ENCODE measurements at places on chromosomes 13 and 19.

DNA sequence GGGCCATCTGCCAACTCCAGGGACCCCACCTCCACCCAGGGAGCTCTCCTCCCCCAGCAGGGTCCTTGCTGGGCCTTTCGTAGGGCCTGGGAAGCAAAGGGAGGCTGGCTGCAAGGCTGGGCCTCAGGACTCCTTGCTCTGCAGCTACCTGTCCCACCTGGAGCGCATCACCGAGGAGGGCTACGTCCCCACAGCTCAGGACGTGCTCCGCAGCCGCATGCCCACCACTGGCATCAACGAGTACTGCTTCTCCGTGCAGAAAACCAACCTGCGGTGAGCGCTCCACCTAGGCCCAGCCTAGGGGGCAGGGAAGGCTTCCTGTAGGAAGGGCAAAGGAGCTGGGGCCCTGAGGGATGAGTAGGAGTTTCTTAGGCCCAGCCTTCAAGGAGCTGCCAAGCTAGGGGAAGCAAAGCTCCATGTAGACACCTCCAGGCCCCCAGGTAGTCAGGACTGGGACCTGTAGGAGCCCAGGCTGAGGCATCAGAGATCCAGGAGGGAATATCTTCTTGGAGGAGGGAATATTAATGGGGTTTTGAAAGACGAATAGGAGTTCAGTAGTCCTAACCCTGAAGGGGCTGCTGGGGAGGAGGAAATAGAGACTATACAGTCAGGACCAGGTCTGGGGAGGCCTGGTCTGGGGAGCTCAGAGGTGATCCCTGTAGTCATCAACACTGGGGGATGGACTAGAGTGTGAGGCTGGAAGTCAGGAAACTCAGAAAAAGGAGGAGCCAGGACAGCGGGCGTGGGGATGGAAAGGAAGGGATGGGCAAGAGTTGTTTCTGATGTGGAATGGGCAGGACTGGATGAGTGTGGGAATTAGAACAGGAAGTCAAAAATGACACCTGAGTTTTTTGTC, 16.0 kb downstream of the GNA15 start:
- DNase-seq = no peak

DNA sequence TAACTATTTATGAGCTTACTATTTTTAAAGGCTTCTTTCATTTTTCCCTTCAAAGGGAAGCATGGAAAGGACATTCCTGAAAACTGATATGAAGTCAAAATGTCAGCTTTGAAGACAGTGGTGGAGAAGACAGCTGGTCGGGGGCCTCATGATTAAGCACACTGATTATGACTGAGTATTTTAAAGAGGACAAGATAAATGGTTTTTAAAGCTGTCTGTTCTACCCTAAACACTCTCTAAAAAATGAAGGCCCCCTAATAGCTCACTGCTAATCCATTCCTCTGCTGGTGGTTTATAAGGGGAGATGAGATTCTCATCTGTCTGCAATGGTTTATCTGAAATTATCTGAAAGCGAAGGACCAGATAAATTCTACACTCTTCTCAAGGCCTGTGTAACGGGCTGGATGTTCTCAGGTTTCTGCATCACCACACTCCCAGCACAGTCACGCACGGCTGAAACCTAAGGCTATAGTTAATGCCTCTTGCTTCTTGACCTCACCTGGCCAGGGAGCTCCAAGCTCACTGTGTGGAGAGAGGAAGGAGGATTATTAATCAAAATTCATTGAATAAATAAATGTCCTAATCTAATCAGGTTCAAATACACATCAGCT, 86.9 kb upstream of the DOCK9 start:
- peak; percentile 12 for DNase-seq

DNA sequence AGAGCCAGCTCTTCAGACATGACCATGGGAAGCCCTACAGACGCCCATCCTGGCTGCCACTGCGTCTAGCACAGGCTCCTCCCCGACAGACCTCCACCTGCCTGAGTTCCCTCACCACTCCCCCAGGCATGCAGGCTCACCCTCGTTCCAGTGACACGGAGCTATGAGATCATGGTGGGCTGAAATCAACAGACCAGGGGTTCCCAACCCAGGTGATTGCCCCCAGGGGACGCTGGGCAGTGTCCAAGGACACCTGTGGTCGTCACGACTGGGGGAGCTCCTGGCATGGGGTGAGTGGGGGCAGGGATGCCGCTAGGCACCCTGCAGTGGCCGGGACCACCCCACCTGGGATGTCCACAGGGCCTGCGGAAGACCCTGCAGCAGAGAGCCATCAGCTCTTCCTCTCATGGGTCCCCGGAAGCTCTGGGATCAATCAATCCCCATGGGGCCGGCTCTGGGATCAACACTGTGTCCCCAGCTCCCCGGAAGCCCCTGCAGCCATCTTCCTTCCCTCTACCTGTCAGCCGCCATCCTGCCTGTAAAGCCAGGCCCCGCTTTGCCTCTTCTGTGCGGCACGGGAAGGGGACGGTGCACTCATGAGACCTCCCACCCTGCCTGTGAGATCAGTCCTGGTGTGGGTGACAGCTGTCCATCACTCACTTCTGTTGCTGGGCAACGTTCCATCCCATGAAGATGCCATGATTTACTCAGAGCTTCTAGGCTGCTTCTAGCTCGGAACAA, 12.8 kb upstream of the MADCAM1 start:
- DNase-seq = peak; percentile 30

DNA sequence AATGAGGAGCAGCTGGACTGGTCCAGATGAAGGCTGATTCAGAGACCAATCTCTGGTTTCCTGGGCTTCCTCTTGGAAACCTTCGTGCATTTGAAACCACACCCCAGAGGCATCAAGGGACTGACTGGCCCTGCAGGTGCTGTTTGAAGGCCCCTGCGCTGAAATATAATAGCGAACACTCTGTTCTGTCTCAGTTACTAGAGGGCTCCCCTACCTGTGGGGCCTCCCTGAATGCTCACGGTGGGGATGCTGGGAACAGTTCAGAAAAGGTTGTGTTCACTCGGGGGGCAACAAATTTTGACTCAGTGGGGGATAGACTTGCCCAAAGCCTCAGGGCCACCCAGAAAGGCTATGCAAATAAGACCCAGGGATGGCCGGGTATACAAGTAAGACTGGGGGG, 6.4 kb downstream of the CCDC8 start:
- DNase-seq = peak; percentile 62

DNA sequence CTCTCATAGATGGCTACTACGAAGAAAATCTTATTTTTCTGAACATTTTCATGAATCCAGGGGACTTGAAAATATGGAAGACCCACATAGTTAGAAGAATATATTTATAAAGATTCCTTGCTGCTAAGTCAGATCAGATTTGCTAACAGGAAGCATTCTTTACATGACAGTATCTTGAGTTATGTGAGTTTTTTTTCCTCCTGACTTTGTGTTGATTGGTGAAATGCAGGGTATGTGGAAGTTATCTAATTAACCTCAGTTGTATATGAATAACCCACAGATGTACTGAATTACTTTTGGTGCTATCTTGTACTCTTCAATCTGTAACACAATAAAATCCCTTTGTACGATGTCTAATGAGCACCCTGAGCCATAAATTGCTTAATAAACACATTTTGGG, 53.8 kb downstream of the ESD start:
- no peak for DNase-seq
